Activated gamma-delta T cell (primary cell): ENCODE measurements at places on chromosomes 7 and 10.

- DNase-seq = no peak
Measured at GRCh38 chr7:93914581-93915066, 6.9 kb upstream of the GNG11 start.

- DNase-seq = no peak
Measured at GRCh38 chr7:130154501-130155317, 50.5 kb downstream of the TMEM209 start.

DNA sequence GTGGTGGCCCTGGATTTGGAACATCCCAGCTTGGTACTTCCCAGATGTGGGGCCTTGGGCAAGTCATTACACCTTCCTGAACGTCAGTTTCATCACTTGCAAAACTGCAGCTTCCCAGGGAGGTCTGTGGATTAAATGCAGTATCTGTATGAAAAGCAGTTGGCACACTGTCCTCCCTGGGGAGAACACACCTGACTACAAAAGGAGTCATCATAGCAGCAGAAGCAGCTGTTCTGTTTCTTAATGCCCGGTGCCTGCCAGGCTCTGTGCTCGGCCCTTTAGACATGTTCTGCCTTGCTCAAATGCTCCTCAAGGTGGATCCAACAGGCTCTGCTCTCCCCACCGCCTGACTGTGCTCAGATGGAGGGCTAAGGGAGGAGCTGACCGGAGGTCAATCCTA, 31.0 kb downstream of the CDCA7L start:
- no peak for DNase-seq

GRCh38 chr7:95095259-95095965, 188.0 kb downstream of the PPP1R9A start:
- DNase-seq = no peak

- DNase-seq = no peak
Measured at GRCh38 chr10:6055929-6056328, 6.2 kb downstream of the IL2RA start.

- no peak for DNase-seq
Measured at GRCh38 chr10:63441404-63441803, 24.4 kb downstream of the JMJD1C start.

GRCh38 chr10:124998624-124999291, 56.8 kb downstream of the ZRANB1 start:
- DNase-seq = no peak

DNA sequence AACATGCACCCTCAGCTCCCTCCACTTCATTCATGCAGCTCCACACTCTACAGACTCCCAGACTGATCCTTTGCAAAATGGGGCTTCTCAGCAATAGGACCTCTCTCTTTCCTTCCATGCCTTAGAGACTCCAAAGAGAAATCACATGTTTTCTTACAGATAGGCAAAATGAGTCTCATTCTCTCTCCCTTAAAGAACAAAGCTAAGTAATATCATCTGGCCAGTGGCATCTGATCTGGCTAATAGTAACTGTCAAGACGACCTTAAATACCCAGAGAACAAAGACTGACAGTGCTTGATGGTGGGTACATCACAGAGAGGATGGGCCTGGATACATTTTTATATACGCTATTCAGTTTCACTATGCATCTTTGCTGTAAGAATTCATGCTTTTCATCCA, 43.1 kb upstream of the CALD1 start:
- DNase-seq = no peak

DNA sequence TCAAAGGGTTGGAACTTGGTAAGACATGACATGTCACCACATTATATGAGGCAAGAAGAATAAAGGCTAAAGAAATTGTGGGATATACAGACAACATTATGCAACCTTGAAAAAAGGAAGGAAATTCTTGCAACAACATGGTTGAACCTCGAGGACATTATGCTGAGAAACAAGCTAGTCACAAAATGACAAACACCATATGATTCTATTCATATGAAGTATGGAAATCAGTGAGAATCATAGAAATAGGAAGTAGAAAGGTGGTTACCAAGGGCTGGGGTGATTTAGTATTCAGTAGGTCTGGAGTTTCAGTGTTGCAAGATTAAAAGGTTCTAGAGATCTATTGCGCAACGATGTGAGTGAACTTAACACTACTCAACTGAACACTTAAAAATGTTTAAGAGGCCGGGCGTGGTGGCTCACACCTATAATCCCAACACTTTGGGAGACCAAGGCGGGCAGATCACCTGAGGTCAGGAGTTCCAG, 126.9 kb upstream of the TBX20 start:
- DNase-seq = no peak

GRCh38 chr10:88038268-88038667, 174.8 kb downstream of the PTEN start:
- DNase-seq = no peak

GRCh38 chr10:69359148-69359547, 57.6 kb downstream of the TACR2 start:
- DNase-seq = no peak

DNA sequence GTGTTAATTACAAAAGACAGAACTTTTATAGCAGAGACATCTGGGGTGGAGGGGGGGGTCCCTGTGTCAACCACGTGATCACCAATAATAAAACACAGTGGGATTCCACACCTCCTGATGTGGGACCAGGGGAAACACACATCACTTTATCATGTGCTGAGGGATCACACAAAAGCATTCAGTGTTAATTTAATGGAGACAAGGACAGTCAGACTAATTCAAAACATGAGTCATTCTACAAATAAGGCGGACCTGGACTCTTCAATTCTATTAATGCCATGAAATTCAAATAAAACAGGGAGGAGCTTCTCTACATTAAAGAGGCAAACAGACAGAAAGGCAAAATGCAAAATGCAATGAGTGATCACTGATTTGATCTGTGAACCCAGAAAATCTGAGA, 67.3 kb upstream of the PFKP start:
- no peak for DNase-seq

DNA sequence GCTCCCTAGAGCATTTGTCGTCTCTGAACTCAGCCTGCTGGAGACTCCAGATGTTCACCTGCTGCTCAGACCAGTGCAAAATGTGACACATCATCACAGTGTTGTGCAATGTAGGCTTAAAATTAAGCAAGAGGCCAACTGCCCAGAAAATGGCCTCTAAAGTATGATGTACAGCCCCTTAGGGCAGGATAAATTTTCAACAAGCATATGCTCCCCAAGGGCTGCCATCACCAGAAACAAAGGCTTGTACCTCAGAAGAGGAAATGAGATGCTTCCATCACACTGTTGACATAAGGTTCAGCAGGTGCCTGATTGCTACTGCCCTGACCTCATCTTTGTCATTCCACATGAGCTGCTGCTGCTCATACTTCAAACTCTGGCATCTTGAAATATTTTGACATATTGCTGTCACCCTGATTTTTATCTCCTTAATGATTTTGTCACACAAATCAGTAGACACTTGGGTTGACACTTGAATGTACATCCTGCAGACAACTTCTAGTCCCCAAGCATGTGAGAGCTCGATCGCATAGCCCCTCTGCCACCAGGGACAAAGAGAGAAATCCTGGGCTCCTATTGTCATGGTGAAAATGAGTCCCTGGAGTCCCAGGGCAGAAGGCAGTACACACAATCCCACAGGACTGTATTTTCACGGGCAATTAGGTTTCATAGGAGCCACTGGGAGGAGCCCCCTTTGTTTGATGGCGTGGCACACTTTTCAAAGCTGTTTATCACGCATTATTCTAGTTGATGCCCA, 219.7 kb upstream of the STK17A start:
- no peak for DNase-seq
